ENCODE measurements at places on chromosomes 1 and 21.

GRCh38 chr1:162276493-162276892 is 100.2 kb downstream of the SPATA46 start:
- peak; percentile 46 for DNase-seq

DNA sequence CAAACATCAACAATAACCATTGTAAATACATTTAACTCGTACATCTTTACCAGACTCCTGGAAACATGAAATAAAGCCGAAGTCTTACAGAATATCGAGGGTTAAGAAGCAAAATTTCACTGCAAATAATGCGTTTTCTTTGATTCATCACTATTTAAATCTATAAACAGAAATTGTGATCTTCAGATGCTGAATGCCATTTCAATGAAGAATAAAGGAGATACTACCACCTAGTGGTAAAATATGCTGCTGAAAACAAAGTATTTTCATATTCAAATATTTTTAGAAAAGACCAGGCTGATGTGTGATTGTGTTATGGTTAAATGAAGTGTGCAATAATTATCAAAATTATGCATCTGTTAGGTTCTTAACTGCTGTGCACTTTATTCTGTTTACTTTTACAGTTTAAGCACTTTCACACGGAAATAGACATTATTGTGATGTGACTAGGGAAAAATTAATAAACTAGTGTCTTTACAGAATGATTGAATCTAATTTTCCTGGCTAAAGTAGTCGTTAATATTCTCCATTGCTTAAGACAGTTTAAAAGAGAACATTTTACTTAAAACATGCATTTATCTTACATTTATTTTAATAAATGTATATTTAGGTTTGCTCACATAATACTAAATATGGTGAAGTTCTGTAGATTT is 1093.1 kb downstream of the MRPL39 start:
- DNase-seq, result no peak

- DNase-seq, result no peak
Observed at GRCh38 chr1:43834280-43835081, 99.1 kb upstream of the ARTN start.

- DNase-seq, result no peak
Observed at GRCh38 chr1:5878971-5879370, 113.3 kb downstream of the NPHP4 start.

DNA sequence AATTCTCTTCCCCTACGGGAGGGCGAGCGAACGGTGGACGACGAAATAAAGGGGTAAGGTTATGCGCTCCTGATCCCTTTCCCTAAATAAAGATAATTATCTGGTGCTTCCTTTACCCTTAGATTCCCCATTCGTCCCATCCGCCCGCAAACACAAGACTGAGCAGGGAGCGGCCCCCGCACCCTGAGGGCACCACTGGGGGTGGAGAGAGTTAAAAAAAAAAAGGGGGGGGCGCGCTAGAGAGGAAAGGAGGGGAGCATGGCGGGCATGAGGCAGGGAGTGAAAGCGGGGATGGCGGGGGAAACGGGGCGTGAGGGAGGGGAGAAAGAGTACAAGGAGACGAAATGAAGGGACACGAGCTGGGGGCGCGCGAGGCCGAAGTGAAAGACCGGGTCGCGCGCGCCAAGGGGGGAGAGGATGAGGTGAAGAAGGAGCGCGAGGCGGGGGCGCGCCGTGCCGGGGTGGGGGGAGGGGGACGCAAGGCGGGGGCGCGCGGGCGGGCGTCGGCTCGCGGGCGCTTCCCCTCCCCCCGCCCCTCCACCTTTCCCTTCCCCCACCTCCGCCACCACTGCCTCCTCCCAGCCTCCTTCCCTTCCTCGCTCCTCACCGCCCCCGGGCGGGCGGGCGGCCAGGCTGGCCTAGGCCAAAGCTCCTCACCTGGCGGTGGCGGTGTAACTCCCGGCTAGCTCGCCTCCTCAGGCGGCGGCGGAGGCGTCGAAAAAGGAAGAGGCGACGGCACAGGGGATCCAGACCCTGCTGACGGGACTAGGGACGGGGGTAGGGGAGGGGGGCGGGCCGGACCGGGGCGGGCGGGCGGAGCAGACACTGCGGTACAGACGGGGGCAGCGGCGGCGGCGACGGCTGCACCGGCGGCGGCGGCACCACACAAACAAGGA is 448 bp downstream of the GATAD2B start:
- no peak for DNase-seq

- DNase-seq, result no peak
Observed at GRCh38 chr1:154707901-154708463, 100.0 kb upstream of the ADAR start.

GRCh38 chr1:43365678-43366077 is 2.1 kb downstream of the ELOVL1 start:
- no peak for DNase-seq

DNA sequence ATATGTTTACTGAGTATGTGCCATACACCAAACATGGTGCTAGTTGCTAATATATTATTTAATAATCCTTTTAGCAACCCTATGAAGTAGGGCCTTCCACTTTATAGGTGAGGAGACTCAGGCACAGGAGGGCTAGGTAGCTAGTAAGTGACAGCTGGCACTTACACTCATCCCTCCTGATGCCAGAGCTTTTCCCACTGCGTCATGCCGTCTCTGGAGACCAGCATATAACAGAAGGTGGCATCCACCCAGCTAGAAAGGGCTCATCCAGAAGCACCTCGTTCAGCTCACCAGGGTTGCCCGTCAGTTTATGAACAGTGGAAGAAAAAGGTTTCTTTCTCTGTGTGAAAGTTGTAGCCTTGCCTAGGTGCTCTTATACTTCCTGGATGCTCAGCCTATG is 108.9 kb downstream of the NOS1AP start:
- peak; percentile 66 for DNase-seq

GRCh38 chr1:117664314-117664713 is 58.5 kb downstream of the TENT5C start:
- no peak for DNase-seq

DNA sequence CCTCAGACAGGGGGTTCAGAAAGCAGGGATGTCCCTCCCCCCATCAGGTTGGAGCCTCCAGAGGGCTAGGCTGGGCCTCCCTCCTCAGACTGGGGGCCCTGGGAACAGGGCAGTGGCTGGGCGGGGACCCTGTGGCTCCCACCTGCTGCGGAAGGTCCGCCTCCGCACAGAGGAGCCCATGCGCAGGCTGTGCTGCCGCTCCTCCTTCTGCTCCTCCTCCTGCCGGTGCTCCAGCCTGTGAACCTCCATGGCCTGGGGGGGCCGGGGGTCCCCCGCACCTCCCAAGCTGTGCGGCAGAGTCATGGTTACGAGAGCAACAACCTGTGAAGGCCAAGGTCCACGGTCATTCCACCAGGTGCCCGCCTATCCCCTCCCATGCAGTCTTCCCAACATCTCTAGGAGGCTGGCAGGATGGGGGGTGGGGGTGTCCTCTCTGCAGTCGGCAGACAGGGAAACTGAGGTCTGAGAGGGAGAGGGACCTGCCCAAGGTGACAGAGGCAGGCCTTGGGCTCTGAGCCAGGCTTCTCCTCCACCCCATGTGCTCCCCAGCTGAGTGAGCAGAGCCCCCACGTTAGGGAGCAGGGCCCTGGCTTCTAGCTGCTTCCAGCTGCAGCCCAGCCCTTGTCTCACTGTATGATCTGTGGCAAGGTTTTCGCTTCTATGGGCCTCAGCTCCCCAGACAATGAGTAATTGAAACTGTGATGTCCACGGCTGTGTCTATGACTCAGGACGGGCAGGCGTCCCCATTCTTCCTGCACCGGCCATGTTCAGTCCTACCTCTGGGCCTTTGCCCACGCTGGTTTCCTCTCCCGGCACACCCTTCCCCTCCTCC is 3.4 kb downstream of the MYOM3 start:
- DNase-seq, result no peak

DNA sequence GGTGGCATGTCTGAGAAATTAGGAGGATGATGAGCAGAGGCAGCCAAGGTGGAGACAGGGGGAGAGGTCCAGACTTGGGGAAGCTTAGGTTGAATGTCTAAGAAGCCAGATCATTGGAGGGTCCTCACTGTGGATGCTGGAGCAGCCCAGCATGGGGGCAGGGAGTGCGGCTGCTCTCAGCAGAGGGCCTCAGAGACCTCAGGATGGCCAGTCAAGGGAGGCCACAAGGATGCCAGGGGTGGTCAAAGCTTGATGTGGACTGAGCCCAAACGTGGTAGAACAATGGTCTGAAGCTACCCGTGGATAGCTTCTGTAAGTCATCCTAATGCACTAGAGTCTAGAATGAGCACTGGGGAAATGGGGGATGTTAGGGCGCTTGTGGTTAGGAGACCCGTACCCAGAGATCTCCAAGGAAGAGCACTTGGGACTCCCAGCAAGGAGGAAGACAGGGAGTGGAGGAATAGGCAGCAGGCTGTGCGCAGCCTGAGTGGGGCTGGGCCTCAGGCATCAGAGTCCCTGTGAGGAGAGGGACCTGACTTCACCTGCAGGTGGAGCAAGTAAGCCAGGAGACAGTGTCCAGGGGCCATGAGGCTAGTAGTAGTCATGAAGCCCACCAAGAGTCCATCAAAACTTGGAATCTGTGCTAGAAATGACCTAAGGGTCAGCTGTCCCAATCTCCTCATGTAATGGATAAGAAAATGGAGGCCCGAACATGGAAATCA is 4.3 kb upstream of the S100A9 start:
- no peak for DNase-seq

DNA sequence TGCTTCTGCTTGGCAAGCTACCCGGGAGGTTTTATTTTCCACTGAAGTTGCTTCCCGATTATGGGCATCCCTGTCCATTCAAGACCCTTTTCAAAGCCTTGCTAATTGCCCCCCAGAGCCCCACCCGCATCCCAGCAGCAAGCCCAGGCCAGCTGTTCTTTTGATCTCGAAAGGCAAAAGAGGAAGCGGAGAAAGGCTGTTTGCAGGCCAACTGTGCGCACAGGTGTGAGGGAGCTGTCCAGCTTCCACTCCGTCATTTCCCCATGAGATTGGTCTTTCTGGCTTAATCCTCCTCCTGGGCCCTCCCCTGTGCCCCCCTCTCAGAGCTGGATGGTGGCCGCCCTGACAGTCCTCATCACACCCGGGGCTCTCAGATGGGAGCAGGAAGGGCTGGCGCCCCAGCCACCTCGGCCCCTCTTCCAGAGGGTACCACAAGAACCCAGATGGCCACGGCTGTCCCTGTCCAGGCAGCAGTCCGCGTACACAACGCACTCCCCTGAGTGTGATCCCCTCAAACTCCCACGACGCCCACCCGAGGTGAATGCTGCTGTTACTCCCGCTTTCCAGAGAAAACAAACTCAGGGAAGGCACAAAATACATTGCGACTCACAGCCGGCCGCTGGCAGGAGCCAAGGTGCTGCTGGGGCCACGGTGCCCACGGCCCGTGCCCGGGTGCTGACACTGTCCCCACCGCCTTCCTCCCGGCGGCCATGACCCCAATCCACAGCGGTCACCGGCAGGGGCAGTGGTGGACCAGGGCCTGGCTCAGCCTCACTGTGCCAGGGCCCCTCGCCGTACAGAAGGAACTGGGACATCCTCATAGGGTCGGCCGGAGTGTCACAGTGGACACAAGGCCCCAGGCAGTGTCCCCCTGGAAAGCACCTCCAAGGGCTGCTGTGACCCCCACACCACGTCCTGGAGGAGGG is 121.9 kb downstream of the CRYAA start:
- DNase-seq, result no peak

DNA sequence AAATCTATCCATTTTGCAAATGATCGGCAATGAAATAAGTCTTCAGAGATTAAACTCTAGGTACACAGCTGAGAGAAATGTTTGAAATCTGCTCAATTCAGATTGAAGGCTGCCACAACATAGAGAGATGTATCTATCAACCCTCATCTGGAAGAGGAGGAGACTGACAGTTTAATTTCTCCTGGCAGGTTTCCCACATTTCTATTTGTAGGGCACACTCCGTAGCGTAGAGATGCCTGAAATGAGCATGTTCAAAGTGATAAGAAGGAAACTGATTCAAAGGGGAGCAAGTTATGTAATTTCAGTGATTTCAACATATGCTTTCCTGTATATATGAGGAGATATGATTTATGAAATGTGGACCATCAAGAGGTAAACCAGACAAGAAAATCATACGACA is 44.1 kb downstream of the NIBAN1 start:
- DNase-seq, result peak; percentile 95

DNA sequence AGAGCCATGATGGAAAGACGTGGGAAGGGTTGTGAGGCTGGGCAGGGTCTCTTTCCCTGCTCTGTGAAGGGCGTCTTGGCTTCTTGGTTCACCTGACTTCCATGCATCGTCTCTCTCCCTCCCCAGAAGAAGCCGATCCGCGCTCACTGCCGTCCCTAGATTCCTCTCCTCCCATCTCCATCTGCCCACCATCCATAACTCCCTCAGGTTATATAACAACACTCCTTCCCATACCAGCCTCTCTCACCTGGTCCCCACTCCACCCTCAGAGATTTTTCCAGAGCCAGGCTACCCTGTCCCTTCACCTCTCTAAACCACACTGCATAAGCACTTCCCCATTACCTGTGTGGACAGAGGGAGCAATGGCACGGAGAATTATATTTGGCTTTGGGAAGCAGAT is 6.0 kb downstream of the KCND3 start:
- no peak for DNase-seq

DNA sequence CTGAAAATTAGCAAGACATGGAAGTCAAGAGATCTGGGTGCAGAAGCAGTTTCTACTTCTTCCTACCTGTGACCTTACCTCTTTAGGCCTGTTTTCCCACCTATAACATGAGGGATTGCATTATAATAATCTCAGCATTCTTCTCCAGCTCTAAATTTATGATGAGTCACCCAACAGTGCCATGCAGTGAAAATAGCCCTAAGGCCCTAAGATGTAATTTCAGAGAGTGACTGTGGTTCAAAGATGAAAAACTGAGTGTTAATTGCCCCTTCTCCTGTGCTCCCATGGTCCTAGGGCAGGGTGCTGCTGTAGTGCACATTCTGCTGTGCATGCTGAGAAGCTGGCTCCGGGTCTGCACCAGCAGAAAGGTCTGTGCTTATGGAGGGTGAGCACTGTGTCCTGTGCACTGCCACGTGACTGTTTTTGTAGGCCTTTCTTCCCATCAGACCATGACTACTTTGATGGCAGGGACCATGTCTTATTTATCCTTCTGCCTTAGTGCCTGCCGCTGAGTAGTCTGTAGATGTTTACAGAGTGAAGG is 29.7 kb downstream of the JUN start:
- DNase-seq, result no peak

- no peak for DNase-seq
Observed at GRCh38 chr1:157105988-157106812, 6.6 kb upstream of the ETV3L start.

GRCh38 chr1:242178924-242179708 is 180.2 kb upstream of the MAP1LC3C start:
- DNase-seq, result no peak

GRCh38 chr1:95951371-95952102 is 717.5 kb downstream of the RWDD3 start:
- no peak for DNase-seq

GRCh38 chr1:239884796-239885195 is 206.9 kb upstream of the FMN2 start:
- DNase-seq, result no peak

GRCh38 chr1:54574158-54574778 is 26.2 kb downstream of the ACOT11 start:
- DNase-seq, result no peak

DNA sequence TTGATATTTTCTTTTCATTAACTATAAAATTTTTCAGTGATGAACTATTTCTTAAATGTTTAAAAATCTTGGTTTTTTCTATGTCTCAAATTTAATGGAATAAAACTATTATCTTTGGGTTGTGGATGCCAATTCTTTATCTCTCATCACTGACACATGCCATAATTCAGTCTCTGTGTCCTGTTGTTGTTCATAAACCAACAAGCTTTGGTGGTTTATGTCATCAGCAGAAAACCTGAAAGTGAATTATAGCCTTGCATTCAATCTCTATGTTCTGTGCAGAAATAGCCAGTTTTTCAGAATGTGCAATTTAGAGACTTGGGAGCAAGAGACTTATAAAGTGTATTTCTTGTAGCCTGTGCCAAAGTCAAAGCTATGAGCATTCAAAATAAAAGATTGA is 462.6 kb upstream of the ADGRL4 start:
- no peak for DNase-seq

Data from DMS153 (cell line).